Muscle of leg (tissue), 16 donors: ENCODE measurements at places on chromosomes 5 and 9. TPM values are rescaled to one million over a fixed set of nuclear protein-coding genes. Genes with fewer than 3 reads are reported as not detected.

The NUDT12 gene
- total RNA-seq = 14.0 TPM

The N4BP3 gene
- 19.6 TPM for total RNA-seq

The EPB41L4A gene
- 7.4 TPM for total RNA-seq

The SLC6A18 gene
- not detected for total RNA-seq

The PCDHB15 gene
- 4.3 TPM for total RNA-seq

DNA sequence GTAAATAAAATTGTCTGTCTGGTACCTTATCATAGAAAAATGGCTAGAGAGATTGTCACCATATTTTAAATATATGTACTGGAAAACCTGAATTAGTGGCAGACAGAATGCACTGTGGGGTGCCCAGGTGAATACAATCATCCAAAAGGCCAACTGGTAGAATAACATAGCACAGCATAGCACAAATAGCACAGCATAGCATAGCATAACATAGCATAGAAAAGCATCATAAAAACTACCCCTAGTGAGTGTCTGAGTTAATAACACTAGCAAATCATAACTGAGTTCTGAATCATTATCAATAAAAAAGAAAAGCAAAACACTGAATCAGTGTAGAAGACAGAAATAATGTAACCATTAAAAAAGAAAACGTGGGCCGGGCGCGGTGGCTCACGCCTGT, 102.3 kb downstream of the KIAA0825 start:
- H3K4me3 ChIP-seq = no peak overlapping the region
- no peaks in the 10 kb centered on the region for H3K4me1 ChIP-seq
- no peaks in the 10 kb centered on the region for H3K36me3 ChIP-seq
- no peak for DNase-seq
- H3K27me3 ChIP-seq = no peaks in the 10 kb centered on the region

DNA sequence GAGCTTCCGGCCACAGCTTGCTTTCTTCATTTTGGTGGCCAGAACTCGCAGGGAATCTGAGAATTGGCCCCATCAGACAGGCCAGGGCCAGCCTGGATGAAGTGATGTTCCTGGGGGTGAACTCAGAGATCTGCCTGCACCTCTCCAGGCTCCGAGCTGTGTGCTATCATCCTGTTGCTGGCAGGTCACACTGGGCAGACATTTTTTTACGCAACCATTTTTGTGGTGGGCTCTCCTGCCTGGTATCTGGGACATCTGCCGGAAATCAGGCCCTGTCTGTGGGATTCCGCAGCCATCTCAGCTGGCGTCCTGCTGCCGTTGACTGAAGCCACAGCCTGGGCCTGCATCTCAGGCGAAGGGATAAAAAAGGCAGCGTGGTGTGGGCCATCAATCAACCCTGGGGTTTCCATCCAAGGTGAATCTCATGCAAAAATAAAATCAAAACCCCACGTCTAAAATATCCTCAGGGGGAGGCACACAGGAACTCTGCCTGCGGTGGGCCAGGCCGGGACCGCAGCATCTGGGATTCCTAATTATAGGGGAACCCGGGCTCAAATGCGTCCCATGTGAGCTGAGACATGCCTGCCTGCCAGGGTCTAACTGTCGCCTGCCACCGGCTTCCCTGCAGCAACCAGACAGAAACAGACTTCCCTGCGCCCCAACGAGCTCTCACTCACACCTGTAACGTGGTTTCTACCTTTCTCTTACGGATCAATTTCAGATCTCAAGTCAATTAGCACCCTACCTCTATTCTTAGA, 174.3 kb downstream of the SYK start:
- H3K27ac ChIP-seq = no peak overlapping the region
- no peaks in the 10 kb centered on the region for H3K27me3 ChIP-seq
- no peak for DNase-seq
- H3K36me3 ChIP-seq = no peaks in the 10 kb centered on the region
- no peak overlapping the region for H3K4me3 ChIP-seq

- H3K4me3 ChIP-seq = no peak overlapping the region
- no peak overlapping the region for H3K27ac ChIP-seq
- no peaks in the 10 kb centered on the region for H3K27me3 ChIP-seq
- no peaks in the 10 kb centered on the region for H3K36me3 ChIP-seq
Observed at GRCh38 chr9:104987743-104988142, 59.8 kb upstream of the ABCA1 start.

DNA sequence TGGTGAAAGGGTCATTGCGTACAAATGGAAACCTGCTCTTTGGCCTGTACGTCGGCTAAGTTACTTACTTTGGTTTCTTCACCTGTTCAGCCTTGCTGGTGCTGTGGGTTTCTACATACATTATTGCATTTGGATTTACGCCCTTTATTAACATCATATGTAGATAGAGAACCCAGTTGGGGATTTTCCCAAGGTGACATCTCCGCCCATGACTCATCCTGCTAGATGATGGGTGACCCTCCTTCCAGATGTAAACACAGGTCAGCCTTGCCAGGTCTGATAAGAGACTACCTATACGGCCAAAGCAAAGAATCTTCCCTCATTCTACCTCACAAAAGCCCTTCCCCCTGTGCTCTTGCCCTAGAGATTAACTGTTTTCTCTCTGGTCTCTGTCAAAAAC, 360.9 kb downstream of the KDM4C start:
- no peak overlapping the region for H3K27ac ChIP-seq
- no peaks in the 10 kb centered on the region for H3K36me3 ChIP-seq
- H3K27me3 ChIP-seq = no peaks in the 10 kb centered on the region
- H3K4me3 ChIP-seq = no peak overlapping the region
- H3K4me1 ChIP-seq = no peaks in the 10 kb centered on the region

DNA sequence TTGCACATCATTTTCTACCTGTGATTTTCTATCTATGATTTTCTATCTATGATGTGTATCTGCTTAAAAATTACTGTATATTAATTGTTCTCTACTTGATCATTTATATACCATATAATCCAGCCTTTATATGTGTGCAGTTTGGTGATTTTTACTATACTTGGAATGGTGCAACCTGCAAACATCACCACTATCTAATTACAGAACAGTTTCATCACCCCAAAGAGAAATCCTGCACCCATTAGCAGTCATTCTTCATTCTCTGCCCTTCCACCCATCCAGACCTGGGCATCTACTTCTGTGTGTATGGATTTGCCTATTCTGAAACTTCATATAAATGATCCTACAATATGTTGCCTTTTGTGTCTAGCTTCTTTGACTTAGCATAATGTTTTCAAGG, 51.3 kb downstream of the CARTPT start:
- H3K27me3 ChIP-seq = no peaks in the 10 kb centered on the region
- H3K4me1 ChIP-seq = no peaks in the 10 kb centered on the region
- no peak overlapping the region for H3K27ac ChIP-seq
- no peak for DNase-seq
- H3K36me3 ChIP-seq = no peaks in the 10 kb centered on the region

- no peaks in the 10 kb centered on the region for H3K27me3 ChIP-seq
- H3K4me3 ChIP-seq = no peak overlapping the region
- H3K4me1 ChIP-seq = no peaks in the 10 kb centered on the region
Observed at GRCh38 chr5:161312882-161313281, 233.6 kb downstream of the GABRB2 start.

DNA sequence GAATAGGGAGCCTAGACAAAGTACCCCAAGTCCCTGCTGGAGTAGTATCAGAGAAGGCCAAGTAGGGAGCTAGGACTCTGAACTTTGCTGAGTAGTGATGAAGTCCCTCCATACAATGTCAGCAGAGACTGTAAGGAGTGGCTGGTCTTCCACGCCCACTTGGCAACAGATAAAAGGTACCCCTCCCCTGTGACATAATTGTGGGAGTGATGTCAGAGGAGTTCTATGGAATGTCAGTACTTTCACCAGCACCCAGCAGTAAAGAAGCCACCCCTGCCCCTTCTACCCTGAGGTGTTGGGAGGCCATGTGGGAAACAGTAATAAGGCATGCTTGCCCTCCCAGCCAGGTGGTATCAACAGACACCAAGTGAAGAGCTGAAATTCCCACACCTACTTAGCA, 143.9 kb downstream of the SLIT3 start:
- H3K27ac ChIP-seq = no peak overlapping the region
- no peak for DNase-seq
- H3K36me3 ChIP-seq = no peaks in the 10 kb centered on the region
- peaks cover 13% of the 10 kb centered on the region for H3K4me1 ChIP-seq

DNA sequence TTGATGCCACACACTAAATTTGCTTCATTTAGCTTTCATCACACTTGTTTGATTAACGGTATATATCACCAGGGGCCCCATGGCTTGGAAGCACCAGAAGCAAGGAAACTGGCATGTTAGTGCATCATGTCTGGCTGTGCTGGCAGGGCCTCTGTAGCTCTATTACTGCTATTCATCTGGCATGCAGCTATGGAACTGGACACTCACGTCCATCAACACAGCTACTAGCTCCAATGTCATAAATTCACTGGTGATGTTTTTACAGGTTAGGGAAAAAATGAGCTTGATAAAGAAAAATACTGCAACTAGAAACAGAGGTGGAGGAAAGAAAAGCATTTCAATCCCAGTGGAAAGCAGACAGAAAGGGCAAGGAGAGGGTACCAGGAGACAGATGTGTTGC, 343.2 kb downstream of the DEPDC1B start:
- H3K27ac ChIP-seq = no peak overlapping the region
- no peaks in the 10 kb centered on the region for H3K4me1 ChIP-seq
- peak; percentile 49 for DNase-seq

- H3K36me3 ChIP-seq = no peaks in the 10 kb centered on the region
- peaks cover 26% of the 10 kb centered on the region for H3K4me1 ChIP-seq
- DNase-seq = peak; percentile 86
- peak overlapping the region; percentile 78 for H3K27ac ChIP-seq
Observed at GRCh38 chr5:170597109-170597751, 93.4 kb downstream of the KCNIP1 start.
